Activated T-cell treated with anti-CD3 and anti-CD28 coated beads for 4 hours (primary cell): ENCODE measurements at places on chromosomes 6 and 20.

DNA sequence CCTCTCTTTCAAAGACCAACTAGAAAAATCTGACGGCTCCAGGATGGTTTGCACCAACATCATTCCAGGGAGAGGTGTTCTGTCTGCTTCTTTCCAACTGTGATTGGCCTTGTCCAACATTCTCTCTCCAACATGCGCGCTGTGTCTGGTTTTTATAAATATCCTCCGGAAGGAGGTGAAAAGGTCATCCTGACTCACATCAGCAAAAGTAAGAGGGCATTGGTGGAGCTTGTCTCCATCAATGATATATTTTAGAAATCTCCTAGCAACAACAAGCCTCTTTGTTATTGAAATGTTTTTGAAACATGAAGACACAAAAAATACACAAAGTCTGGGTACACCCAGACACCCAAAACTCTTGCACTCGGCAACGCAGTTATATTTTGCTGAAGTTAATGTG, 475.3 kb upstream of the JARID2 start:
- no peak for DNase-seq

- no peak for DNase-seq
Measured at GRCh38 chr6:127391094-127391953, 47.9 kb upstream of the ECHDC1 start.

DNA sequence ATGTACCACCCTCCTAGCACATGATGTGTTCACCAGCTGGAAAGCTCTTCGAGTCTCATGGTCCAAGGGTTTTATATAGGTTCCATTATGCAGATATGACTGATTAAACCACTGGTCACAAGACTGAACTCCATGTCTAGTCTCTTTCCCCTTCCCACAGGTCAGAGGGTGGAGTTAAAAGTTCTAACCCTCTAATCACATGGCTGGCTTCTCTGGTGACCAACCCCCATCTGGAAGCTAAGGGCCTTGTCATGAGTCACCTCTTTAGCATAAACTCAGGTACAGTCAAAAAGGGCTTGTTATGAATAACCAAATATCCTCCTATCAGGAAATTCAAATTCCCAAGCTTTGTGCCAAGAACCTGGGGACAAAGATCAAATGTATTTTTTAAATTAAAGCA, 52.0 kb upstream of the KLHL31 start:
- DNase-seq: no peak

DNA sequence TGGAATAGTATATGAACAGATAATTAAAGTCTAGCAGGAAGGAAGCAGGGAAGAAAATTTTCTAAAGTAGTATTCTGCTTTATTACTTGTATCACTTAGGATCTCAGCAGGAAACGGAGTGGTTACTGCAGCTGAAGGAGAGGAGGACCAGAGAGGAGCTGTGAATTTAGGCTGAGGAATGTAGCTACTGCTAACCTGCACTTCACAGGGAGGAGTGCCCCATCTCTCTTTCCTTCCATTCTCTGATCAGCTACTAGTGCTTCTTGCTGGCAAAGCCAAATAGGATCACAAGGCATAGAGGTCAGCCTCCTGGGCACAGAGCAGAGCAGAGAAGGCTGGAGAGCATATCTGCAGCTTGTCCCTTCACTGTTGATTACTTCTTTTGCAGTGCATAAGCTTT, 205.3 kb upstream of the ASCC3 start:
- no peak for DNase-seq

- no peak for DNase-seq
Measured at GRCh38 chr6:89458704-89459103, 25.8 kb downstream of the ANKRD6 start.

GRCh38 chr6:15484140-15484539, 178.7 kb downstream of the DTNBP1 start:
- no peak for DNase-seq

GRCh38 chr20:37430778-37431460, 85.0 kb downstream of the SRC start:
- DNase-seq: no peak

- no peak for DNase-seq
Measured at GRCh38 chr20:62946918-62947317, 5.6 kb upstream of the SLC17A9 start.

DNA sequence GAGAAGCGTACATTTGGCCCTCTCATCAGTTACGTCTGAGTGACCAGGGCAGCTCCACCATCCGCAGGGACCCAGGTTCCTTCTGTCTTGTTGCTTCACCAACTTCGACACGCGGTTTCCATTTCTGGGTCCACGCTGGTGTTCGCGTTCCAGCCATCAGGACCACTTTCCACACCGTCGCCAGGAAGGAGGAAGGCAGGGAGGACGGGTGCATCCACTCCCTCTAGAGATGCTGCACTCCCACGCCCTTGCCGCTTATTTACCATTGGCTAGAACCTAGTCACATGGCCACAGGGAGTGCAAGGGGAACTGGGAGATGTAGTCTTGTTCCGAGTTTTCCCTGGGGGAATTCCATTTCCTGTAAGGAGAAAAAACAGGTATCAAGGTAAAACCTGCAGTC, 33.2 kb upstream of the SNX9 start:
- no peak for DNase-seq

GRCh38 chr6:108497883-108498282, 62.8 kb upstream of the FOXO3 start:
- no peak for DNase-seq

DNA sequence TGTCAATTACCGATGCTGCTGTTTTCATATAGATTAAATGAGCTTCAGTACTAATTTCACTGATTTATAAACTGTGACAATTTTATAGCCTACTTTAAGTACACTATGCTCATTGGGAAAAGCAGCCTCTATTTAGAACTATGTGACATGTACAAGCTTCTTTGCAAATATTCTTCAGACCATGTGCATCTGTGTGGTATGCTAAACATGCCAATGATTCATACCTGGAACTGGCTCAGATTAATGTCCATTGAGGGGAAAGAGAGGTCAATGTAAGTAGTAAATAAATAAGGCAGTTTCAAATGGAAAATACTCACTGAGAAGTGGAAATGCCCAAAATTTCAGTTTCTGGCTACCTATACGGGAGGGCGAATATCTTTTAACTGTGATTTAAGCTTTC, 777.7 kb downstream of the C6orf118 start:
- no peak for DNase-seq

- no peak for DNase-seq
Measured at GRCh38 chr6:159691133-159691962, 1.7 kb downstream of the SOD2 start.

GRCh38 chr20:60057866-60058807, 99.9 kb downstream of the CDH26 start:
- DNase-seq: no peak

DNA sequence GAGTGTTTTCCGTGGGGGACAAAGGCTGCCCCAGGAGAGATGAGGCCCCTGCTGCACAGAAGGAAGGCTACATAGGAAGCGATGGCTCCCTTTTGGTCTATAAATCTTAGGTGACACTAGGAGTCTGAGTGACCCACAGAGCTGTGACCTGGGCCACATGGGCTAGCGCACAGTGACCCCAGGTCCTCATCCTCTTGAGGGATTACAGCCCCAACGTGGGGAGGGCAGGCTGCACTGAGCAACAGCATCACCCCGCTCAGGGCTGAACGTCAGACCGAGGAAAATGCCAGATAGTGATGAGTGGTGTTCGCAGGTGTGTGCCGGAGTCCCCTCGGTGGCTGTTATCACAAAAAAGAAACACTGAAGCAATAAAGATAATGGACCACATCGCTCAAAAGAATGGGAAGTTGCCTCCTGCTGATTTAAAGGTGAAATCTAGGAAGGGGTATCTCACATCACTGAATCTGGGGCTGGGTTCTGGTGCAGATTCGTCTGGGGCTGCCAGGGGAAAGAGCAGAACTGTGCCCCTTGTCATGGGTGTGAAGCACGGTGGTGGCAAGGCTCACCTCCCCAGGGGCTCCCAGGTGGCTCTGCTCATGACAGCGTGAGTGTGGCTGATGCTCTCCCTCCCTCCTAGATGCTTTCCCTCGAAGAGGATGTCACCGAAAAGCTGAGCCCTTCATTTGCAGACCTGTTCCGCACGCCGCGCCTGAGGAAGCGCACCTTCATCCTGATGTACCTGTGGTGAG, 14.5 kb downstream of the SLC22A1 start:
- no peak for DNase-seq

DNA sequence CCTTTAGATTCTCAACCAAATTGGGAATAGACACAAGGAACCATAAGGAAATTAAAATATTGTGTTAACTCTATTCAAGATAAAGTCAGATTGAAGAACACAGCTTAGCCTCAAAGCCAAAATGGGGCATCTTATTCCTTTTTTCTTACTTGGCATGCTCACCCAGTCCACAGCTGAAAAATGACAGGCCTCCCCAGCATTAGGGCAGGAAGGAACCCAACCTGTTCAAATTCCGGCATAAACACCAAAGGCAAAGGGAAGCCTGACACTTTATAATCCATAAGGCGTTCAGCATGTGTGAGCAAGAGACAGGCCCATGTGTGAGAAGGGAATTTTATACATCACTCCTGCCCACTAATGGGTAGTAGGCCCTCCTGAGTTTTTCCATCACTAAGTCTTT, 2.9 kb downstream of the BEND6 start:
- DNase-seq: no peak

DNA sequence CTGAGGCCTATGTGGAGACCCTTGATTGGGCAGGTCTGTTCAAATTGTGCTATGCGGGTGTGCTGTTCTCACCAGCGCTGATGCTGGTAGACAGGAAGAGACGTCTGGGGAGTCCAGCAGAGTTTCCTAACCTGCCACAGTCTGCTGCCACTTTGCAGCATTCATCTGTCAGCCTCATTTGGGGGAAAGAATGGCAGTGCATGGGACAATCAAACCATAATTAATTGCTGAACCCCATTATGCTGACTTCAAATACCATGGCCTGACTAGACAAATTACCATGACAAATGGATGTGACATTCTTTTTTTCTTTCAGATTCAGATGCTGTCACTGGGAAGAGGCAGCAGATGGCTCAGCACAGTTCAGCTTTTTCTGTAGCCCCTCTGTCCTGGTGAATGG, 171.4 kb upstream of the SYNDIG1 start:
- no peak for DNase-seq

- DNase-seq: no peak
Measured at GRCh38 chr6:4703382-4703781, 72.8 kb upstream of the CDYL start.

DNA sequence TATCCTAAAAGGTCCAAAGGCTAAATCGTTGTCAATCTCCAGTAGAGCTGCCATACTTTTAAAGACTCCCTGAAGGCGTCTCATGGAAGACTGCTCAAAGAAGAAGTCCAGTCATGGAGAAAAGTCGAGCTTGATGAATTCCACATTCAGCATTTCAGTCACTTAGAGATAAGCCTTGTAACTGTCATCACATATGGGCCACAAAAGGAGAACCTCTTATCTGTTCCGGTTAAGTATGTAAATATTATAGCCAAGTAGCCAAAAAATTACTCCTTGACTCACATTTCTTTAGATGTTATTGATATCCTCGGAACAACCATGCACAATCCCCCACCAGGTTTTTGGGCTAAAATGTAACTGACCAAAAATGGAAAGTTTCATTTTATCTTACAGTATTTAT, 9.8 kb upstream of the CNKSR3 start:
- no peak for DNase-seq

GRCh38 chr6:95545226-95545625, 32.1 kb upstream of the MANEA start:
- no peak for DNase-seq

GRCh38 chr20:34364223-34364506, 1.1 kb downstream of the ITCH start:
- no peak for DNase-seq

GRCh38 chr20:64211874-64212658, 43.5 kb upstream of the PCMTD2 start:
- no peak for DNase-seq

- no peak for DNase-seq
Measured at GRCh38 chr6:25085756-25086155, 150.0 kb upstream of the RIPOR2 start.

- DNase-seq: no peak
Measured at GRCh38 chr6:147053311-147053921, 150.8 kb upstream of the STXBP5 start.

GRCh38 chr20:41462372-41463161, 95.9 kb upstream of the EMILIN3 start:
- no peak for DNase-seq

- no peak for DNase-seq
Measured at GRCh38 chr6:132741281-132741680, 16.4 kb downstream of the VNN2 start.

DNA sequence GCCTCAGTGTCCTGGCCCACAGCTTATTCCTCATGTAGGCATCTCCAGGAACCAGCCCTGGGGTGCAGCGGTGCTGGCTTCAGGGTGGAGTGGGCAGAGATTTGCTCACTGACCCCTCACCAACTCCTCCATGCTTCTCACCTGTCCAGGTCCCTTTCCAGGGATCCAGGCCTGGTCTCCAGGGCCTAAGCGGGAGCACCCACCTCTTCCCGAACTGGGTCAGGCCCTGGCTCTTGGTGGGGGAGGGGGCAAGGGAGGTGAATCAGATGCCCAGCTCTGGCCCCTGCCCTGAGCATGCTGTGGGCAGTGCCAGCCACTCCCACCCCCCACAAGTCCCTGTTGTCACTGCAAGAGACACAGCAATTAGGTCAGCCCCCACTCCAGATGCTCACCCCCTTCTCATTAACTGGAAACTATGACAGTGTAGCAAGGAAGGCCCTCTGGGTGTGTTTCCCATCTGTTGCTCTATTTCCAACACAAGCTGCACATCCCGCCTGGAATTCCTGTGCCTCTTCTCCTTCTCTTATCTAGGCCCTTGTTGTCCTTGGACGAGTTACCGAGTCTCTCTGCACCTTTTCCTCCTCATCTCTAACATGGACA, 37.0 kb downstream of the MDFI start:
- no peak for DNase-seq

DNA sequence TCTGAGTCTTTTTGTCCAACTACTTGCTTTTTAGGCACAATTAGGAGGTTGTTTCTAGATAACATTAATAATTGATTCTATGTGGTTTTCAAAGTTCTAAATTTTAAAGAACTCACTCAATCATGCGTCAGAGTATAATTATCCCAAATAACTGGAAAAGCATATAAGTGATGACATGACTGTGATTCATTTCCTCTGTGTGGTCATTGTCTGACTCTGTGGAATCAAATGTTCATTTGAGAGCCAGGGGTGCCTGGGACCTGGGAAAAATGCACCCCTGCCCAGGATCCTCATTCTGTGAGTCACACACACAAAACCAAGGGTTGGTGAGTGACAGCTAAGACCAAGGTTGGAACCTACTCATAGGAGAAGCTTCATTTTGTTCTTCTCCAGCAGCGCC, 127.1 kb upstream of the MLIP start:
- no peak for DNase-seq

DNA sequence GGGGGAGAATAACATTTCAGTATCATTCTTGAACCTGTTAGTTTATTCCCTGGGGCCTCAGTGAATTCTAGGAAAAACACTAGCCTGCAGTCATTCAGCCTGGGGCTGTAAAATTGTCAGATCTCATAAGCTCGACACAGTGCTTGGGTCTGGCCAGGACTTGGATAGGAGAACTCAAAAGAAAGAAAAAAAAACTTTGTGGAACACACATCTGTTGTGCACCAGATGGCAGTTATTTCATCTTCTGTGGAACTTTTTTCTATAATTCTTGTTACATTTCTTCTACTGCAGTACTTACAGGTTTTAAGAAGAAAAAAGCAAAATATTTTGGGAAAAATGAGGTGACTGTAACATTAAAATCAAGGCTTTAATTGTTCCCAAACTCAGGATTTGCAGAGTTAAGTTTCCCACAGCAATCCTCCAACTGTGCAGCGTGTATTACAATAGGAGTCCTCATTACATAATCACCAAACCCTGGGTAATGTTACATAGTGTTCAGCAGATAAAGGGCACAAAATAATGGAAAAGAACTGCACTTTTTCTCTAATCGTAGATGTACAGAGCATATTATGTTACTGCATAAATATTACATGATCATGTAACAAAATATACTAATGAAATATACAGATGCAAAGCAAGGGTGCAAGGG, 531.1 kb upstream of the CITED2 start:
- no peak for DNase-seq
